Activated CD4-positive, alpha-beta T cell treated with anti-CD3 and anti-CD28 coated beads, Interleukin-2, amount 50 U/mL, for 1 hour (primary cell): ENCODE measurements at places on chromosomes 6 and 20.

DNA sequence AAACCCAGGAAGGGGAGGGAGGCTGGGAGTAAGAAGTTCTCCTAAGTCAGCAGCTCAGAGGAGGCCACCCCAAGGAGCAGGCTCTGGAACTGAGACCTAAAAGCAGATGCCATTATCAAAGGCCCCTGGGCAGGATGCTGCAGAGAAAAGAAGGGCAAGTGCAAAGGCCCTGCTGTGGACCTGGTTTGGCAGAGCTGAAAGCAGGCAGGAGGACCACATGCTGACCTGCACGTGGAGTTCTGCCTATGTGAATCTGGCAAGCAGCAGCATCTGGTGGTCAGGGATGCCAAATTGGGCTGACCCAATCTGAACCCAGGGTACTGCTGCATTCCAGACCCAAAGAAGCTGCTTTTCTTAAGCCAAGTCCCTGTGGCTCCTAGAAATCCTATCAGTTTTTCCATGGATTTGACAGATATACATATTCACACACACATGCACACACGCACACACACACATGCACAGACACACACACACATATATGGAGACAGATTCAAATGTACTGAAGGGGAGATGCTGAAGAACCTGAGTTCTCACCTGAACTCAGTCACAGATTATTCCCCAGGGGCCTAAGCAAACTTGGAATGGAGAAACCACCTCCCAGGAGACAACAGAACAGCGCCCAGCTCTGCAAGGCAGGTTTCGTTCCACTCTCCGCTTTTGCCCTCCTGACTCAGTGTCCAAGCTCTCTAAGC, 119.9 kb downstream of the FOXA2 start:
- no peak for DNase-seq

GRCh38 chr20:50121858-50122271, 8.9 kb upstream of the UBE2V1 start:
- DNase-seq, result no peak

- no peak for DNase-seq
Observed at GRCh38 chr6:129895692-129896091, 34.6 kb upstream of the TMEM244 start.

GRCh38 chr6:170461556-170462365, 91.3 kb downstream of the PSMB1 start:
- no peak for DNase-seq

- no peak for DNase-seq
Observed at GRCh38 chr20:61424628-61425420, 172.8 kb downstream of the CDH4 start.

DNA sequence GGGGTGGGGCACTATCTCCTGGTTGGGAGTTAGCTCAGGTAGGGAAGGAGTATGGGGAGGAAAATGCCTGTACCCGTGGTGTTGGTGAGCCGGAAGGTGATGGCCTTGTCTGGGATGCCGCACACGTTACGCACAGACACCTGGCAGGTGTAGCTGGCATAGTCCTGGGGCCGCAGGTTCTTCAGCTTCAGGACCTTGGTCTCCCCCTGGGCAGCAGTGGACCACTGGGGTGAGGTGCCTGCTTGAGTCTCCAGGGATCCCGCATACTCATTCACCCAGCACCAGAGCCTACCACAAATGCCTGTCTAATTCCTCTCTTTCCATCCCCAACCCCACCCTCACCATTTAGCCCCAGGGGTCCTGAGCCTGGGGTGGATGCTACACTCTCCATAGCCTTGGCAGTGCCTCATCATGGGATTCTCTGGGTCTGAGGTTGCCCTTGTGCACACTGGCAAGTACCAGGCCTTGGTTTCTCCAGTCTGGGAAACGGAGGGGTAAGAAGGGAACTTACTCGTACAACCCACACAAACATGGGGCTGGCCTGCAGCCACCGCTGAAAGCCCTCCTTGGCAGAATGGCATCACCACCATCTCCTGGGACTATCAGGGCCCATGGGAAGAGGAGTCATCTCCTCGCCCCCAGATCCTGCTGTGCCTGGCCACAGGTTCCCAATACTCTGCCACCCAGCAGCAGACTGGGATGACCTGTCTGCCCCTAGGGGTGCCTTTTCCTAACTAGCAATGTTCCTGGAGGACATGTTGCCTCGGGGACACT, 42.8 kb downstream of the MDGA1 start:
- DNase-seq, result no peak

DNA sequence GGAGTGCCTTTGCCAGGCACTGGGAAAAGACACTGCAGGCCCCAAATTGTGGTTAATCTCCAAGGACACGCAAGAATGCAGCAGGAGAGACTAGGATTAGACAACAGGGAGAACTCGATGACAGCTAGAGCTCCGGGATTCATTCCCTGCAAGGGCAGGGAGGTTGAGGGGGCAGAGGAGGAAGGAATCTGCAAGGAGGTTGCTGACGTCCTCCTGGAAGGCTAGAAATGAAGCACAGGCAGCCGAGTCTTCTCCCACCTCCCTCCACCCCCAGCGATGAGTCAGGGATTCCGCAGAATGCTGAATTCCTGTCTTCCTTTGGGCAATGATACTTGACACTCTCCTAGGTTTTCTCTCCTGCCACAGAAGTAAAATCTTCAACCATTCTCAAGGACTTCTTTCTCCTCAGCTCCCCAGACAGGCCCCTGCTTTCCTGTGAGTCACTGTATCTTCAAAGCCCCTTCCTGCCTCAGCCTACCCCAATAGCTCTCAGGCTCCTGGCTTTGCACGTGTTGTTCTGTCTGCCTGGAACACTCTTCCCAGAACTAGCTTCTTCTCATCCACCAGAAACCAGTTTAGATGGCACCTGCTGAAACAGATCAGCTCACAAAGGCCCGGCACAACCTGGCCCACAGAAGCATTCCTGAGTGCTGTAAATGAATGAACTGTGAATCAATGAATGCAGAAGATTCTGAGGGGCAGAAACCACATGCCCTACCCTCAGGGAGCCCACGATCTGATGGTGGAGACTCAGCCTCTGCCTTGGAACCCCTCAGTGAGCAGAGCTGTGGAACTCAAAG, 85.6 kb downstream of the MRPL14 start:
- no peak for DNase-seq

- DNase-seq, result no peak
Observed at GRCh38 chr6:99434702-99435530, 9.8 kb upstream of the PNISR start.

- DNase-seq, result no peak
Observed at GRCh38 chr6:9532621-9533557, 882.0 kb downstream of the TFAP2A start.

DNA sequence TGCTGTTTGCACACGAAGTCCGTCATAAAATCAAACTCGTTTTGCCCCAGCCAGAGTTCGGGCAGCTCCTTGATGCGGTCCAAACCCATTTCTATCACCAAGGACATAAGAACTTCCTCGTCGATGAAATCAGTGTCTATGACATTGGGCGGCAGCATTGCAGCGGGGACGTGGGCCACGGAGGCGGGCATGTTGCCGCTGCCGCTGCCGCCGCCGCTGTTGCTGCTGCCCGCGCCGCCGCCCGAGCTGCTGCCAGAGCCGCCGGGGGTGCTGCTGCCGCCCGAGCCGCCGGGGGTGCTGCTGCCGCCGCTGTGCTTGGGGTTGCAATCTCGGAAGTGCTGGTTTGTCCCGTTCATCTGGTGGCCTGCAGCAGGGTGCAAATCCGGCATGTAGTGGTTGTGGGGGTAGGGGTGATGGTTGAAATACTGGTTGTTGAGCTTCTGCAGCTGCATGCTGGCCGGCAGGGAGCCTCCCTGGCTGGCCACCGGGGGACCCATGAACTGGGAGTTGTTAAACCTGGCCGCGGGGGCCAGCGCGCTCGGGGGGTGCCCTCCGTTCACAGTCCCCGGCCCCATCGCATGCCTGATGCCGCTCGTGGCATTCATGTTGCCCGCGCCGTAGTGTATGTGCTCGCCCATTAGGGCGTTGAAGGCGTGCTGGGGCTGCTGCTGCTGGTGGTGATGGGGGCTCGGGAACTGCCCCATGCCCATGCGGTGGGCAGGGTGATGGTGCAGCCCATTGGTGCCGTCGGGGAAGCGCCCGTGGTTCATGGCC, 1.1 kb downstream of the CITED2 start:
- peak; percentile 71 for DNase-seq

DNA sequence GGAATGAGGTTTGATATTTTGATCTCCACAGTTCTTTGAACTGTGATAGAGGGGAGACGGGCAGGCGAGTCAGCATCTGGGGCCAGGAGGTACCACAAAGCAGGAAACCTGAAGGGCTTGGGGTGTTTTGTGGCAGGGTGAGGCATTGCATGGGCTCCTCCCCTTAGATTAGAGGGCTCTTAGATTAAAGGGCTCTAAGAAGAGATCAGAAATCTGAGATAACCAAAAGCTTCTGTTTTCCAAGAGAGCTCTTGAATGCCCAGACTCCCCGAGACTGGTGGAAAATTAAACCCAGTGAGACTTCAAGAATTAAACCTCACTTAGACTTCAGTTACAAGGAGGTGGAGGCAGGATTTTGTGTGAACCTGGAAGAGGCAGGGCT, 2.4 kb upstream of the GPX5 start:
- peak; percentile 39 for DNase-seq

- no peak for DNase-seq
Observed at GRCh38 chr6:142414462-142415250, 112.8 kb downstream of the ADGRG6 start.

- no peak for DNase-seq
Observed at GRCh38 chr20:6051505-6051904, 2.4 kb downstream of the LRRN4 start.

DNA sequence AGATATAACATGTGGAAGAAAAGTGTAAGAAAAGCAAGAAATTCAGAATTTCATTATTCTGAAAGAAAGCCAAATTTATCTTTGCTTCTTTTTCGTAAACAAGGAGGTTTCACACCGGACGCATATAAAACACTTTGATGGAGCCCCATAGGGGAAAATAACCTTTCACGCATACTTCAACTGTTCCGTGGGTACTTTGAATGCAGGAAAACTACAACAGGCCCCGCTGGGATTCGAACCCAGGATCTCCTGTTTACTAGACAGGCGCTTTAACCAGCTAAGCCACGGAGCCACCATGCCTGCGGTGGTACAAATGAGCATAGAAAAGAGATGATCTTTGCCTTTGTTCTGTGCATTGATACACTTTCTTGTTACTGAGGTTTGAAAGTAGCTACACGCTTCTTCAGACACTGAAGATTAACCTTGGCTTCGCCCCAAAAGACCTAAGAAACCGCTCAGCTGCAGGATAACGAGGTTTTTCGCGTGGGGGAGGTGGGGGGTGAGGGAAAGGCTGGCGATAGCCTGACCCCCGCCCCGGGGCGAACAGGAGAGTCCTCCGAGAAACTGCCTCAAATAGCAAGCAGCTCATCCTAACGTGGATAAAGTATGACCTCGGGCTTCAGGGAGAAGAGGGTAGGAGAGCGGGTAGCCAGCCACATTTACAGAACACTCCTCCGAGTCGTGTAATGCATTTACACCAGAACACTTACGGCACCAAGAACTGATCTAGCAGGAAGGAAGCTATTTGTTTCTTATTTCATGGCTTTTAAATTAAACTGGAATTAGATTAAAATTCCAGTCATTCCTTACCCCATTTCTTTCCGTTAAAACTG, 5.3 kb upstream of the HMGN4 start:
- peak; percentile 91 for DNase-seq

DNA sequence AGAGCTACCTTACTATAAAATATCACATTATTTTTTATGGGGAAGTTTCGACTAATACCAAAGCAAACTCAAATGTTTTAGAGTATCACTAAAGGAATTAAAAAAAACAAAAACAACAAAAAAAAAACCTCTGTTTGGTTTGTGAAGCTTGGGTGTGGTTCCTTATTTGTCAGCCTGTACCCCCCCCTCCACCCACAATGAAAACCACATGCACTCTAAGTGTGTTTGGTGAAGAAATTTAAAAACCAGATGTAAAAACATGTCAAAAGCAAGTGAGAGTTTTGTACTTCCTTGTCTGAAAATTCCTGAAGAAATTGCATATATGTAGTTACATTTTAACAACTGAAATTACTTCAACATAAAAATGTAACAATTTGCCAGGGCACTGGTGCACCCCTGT, 3.1 kb downstream of the STK38 start:
- peak; percentile 49 for DNase-seq

GRCh38 chr6:85747093-85747492, 104.4 kb upstream of the SYNCRIP start:
- DNase-seq, result no peak

- DNase-seq, result no peak
Observed at GRCh38 chr20:41505184-41505583, 113.0 kb downstream of the CHD6 start.

DNA sequence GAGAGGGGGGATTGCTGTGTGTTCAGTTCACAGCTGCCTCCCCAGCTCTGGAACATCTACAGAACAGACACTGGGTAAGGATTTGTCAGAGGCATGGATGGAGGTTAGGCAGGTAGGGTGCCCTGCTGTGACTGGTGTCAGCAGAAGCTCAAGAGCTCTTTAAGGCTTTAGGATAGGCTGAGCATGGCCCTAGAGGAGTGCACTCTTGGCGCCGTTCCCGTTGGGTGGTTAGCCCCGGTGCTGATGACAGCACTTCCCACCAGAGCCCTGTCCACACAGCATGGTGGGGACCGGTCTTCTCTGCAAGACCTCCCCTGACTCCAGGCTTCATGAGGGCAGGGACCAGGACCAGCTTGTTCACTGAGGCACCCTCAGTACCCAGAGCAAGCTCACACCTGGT, 262.0 kb downstream of the BMP7 start:
- DNase-seq, result no peak

- no peak for DNase-seq
Observed at GRCh38 chr20:43238833-43239232, 49.1 kb upstream of the PTPRT start.
